GM23248 (cell line): ENCODE measurements at places on chromosomes 7 and 10.
A peak's percentile ranks its signal among the peaks of the same experiment; 100 is the strongest.

DNA sequence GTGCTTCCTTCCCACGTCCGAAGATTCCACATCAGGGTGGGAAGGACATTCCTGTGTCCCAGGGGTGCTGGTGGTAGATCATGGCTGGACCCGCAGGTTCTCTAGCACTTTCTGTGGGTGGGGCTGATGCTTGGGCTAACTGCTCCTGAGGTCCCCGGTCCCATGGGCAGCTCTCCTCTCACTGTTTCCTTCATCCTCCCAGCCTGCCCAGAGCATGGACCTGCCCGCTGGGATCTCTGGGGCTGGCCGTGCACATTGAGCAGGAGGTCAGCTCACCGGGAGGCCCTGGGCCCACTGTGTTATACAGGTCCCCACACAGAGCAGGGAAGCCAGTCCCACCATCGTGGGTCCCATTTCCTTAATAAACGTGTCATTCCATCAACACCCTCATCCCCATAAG is 502.3 kb downstream of the TCERG1L start:
- DNase-seq = no peak

GRCh38 chr10:12191715-12192114 is 4.0 kb downstream of the NUDT5 start:
- DNase-seq = peak; percentile 27

DNA sequence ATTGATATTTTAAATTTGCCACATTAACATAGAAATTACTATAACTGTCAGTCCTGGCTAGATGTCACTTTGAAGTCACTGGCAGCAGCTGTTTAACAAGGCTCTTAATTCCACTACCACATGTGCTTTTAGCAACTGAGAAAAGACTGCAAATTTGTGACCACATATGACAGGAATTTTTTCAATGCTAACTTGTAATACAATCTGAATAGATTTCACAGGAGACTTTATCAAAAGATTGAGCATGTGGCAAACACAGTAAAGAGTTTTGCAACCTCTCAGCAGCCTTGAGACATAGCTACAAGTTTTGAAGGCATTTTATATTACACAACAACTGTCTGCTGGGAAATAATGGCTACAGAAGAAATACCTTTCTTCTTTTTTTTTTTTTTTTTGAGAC is 73.0 kb downstream of the MICU1 start:
- DNase-seq = peak; percentile 86

GRCh38 chr10:86646933-86647332 is 7.4 kb upstream of the OPN4 start:
- no peak for DNase-seq

GRCh38 chr7:78576236-78576635 is 777.7 kb downstream of the PHTF2 start:
- peak; percentile 56 for DNase-seq

GRCh38 chr7:13217768-13218167 is 530.3 kb downstream of the ARL4A start:
- DNase-seq = no peak

DNA sequence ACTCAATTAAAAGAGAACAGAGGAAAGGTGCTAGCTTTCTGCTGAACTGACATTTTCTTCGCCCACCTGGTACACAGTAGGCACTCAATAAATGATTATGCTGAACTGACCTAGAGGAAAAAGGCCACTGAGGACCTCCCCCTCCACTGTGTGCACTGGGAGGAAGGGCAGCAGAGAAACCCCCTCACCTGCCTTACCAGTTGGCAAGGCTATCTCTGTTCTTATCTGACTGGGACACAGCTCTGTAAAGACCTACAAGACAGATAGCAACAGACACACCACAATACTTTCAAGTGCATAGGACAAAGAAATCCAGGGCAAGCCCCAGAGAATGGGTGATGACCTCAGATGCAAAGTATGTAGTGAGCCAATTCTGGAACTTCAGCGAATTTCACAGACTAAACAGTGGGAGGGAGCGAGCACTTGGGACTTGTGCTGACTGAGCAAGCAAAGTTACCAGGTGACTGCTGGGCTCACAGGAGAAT is 30.4 kb downstream of the PDLIM1 start:
- peak; percentile 93 for DNase-seq

DNA sequence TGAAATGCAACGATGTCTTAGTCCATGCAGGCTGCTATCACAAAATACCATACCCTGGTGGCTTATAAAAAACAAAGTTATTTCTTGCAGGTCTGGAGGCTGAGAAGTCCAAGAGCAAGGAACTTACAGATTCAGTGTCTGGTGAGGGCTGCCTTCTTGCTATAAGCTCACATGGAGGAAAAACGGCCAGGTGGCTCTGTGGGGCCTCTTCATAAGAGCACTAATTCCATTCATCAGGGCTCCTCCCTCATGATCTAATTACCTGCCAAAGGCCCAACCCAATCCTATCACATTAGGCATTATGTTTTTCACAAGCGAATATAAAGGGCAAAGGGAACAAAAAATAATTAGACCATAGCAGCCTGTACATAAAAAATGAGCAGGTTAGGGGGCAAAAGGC is 35.4 kb downstream of the PAPSS2 start:
- DNase-seq = no peak
